Gastrocnemius medialis (tissue), 4 donors: ENCODE measurements at places on chromosomes 11 and 22. TPM values are rescaled to one million over a fixed set of nuclear protein-coding genes. Genes with fewer than 3 reads are reported as not detected.

Gene MAPK11
- total RNA-seq: 1.8 TPM

Gene CRYBA4
- not detected for total RNA-seq

Gene OR5B17
- not detected for total RNA-seq

DNA sequence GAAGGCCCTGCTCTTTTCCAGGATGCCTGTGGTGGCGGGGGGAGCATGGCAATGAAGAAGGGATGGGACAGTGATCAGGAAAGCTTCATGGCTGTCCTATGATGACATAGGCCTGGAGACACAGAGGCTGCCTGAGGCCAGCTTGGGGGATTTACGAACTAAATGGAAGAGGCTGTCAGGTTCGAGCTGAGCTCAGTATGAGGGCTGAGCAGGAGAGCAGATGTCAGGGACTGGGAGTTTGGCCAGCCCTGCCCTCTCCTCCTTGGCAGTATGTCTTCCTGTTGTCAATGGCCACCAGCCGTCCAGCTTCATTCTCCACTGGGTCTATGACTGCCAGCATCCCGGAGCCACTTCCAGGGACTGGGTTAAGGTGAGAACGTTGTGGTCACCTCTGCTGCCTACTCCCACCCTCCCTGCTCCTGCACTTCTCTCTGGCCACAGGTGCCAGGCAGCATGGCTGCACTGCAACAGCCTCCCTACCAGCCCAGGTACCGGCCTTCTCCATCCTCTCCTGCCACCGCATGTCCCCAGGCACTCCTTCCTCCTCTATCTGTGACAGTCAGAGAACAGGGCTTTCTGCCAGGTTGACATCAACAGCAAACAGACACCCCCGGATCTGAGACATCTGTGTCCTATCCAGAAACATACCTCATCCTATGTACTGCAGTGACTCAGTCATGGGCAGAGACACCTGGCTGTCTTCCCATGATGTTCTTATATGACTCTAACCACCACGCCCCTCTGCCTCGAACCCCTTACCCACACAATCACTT lies 75.1 kb downstream of the KIRREL3 start:
- H3K4me1 ChIP-seq: no peaks in the 10 kb centered on the region
- no peaks in the 10 kb centered on the region for H3K36me3 ChIP-seq
- no peak overlapping the region for H3K27ac ChIP-seq
- H3K27me3 ChIP-seq: no peaks in the 10 kb centered on the region

DNA sequence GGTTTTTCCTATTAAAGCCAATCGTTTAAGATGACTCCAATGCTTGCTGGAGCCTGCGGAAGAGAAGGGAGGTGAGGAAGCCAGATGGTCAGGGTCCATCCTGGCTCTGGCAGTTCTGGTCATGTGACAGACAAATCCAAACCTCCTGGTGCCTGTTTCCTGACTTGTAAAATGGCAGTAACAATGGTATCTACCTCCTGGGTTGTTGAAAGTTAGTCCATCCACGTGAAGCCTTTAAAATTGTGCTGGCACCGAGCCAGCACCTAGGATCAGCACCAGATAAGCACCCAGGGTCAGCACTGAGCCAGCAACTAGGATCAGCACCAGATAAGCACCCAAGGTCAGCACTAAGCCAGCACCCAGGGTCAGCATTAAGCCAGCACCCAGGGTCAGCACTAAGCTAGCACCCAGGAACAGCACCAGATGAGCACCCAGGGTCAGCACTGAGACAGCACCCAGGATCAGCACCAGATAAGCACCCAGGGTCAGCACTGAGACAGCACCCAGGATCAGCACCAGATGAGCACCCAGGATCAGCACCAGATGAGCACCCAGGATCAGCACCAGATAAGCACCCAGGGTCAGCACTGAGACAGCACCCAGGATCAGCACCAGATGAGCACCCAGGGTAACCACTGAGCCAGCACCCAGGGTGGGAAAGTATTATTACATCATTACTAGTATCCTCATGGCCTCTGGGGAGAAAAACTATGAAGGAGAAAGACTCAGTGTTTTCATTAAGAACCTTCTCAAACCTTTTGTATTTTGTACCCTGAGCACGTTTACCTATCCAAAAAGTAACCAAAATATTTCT lies 17.2 kb downstream of the KIAA0930 start:
- DNase-seq: no peak
- H3K27me3 ChIP-seq: no peaks in the 10 kb centered on the region
- no peak overlapping the region for H3K4me3 ChIP-seq
- H3K4me1 ChIP-seq: peaks cover 2% of the 10 kb centered on the region

Gene LDLRAD3
- 12.8 TPM for total RNA-seq

Gene CASP1
- 1.1 TPM for total RNA-seq

DNA sequence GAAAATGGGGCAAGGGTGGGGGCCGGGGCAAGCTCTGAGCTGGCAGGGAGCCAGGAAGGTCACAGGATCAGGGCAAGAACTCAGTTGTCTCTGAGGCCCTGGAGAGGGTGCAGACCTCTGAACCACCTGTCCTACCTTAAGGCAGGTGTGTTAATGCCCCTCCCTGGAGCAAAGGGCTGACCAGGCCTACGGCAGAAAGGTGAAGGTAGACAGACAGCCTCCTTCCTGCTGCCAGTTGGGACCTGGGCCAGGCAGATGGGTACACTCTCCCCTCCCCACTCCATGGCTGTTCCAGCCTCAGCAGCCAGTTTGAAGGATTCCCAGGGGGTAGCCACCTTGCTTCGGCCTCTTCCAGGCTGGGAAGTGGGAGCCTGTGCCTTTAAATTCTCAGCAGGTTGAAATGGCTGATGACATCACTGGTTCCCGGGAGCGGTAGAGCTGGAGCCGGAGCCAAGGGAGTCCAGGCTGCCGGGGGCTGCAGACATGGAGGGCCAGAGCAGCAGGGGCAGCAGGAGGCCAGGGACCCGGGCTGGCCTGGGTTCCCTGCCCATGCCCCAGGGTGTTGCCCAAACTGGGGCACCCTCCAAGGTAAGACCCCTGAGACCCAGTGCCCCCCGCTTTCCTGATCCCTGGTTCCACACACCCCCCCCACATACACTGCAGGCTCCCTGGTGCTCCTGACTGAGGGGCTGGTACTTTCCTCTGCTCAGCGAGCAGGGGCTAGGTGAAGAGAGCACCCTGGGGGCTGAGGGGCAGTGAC lies at the start of gene INPP5J:
TSS of gene INPP5J (plus strand) at position 435 of the 760 bp plus-strand sequence. CDS start at position 484, 49 bp downstream.
- H3K36me3 ChIP-seq: no peaks in the 10 kb centered on the region
- H3K4me1 ChIP-seq: peaks cover 24% of the 10 kb centered on the region
- H3K27ac ChIP-seq: peak within 1 kb of the TSS; percentile 70
- H3K4me3 ChIP-seq: peak within 1 kb of the TSS; percentile 34
- H3K27me3 ChIP-seq: no peaks in the 10 kb centered on the region

DNA sequence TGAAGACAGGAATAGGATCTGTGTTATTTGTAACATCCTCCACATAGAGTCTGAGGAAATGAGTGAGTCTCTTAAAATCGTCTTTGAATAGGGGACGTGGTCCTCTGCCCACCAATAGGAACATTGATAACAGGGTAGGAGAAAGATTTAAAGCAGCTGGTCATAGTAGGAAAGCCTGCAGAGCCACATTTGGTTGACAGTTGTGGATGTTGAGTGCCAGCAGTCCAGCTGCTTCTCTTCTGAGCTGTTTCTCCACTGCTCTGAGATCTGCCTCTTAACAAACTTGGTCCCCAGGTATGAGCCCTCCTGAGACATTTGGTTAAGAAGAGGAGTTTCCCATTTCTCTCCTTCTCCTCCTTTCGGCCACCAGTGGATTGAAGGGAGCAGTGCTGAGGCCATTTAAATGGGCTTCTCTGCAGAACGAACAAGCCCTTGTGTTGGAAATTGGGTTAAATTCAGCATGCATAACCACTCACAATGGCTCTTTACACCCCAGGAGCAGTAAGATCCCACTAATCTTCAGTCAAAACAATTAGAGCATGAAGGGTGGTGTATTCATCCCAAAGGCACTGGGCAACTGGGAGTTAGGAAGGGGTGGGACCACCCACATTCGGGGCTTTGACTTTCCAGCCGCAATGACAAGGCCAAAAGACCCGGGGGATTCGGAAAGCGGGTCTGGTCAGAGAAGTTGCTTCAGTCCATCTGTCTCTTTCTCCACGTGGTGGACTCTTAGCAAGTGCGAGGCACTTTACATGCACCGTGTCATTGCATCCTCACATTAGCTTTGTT lies 32.3 kb downstream of the MIAT start:
- DNase-seq: no peak
- H3K27me3 ChIP-seq: no peaks in the 10 kb centered on the region
- H3K4me1 ChIP-seq: no peaks in the 10 kb centered on the region
- no peak overlapping the region for H3K27ac ChIP-seq

GRCh38 chr11:95092549-95093324 lies 3.1 kb downstream of the ENDOD1 start:
- H3K4me3 ChIP-seq: no peak overlapping the region
- H3K36me3 ChIP-seq: no peaks in the 10 kb centered on the region
- H3K27me3 ChIP-seq: no peaks in the 10 kb centered on the region
- H3K27ac ChIP-seq: peak overlapping the region; percentile 84
- DNase-seq: no peak

Gene PTGDR2
- 0.40 TPM for total RNA-seq

Gene SCUBE2
- total RNA-seq: 2.2 TPM

Gene CCDC188
- total RNA-seq: 0.82 TPM

GRCh38 chr11:63023222-63023814 lies 7.7 kb upstream of the SLC22A8 start:
- no peaks in the 10 kb centered on the region for H3K36me3 ChIP-seq
- H3K27ac ChIP-seq: no peak overlapping the region
- no peak for DNase-seq
- peaks cover 8% of the 10 kb centered on the region for H3K27me3 ChIP-seq
- H3K4me1 ChIP-seq: no peaks in the 10 kb centered on the region
- no peak overlapping the region for H3K4me3 ChIP-seq

DNA sequence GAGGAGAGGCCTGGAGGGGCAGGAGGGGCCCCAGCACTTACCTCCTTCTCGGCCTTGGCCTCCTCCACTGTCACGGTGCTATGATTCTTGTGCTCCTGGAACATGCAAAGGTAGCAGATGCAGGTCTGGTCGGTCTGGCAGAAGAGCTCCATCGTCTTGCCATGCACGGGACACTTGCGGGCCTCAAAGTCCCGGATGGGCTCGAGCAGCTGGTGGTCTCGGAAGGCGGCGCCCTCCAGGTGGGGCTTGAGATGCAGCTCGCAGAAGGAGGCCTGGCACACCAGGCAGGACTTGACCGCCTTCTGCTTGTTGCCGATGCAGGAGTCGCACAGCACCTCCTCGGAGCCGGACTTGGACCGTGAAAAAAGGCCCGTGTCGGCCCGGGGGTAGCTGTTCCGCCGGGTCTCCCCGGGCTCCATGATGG lies 714 bp downstream of the TRIM29 start:
- H3K4me3 ChIP-seq: no peak overlapping the region
- H3K27me3 ChIP-seq: no peaks in the 10 kb centered on the region
- no peak for DNase-seq
- H3K4me1 ChIP-seq: no peaks in the 10 kb centered on the region

DNA sequence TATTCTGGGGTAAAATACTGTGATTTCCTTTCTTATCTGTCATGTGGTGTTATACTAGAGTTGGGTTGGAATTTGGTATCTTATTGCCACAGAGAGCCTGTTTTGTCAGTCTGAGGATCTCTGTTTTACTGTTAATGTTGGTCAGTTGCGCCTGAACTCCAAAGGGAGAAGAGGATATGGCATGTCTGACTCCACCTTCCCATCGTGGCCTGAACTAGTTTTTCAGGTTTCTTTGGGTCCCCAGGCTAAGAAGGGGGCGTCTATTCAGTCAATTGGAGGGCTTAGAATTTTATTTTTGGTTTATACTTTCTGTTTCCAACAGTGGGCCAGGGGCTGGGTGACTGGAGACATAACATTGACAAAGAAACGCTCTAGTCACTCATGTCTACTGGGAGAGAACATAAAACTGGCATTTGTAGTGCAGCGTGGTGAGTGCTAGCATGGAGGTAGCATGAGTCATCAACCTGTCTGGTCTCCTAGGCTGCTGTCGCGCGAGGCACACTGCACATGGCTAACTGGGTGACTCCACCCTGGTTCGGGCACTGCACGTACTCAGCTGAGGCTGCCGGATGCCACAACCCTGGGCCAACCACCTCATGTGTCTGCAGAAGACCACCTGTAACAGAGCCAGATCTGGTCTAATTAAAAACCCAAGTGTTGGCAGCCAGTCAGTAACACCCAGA lies 120.1 kb upstream of the OR9Q1 start:
- no peak overlapping the region for H3K4me3 ChIP-seq
- peaks cover 4% of the 10 kb centered on the region for H3K4me1 ChIP-seq
- no peak overlapping the region for H3K27ac ChIP-seq
- H3K27me3 ChIP-seq: no peaks in the 10 kb centered on the region
- H3K36me3 ChIP-seq: no peaks in the 10 kb centered on the region
- peak; percentile 3 for DNase-seq

DNA sequence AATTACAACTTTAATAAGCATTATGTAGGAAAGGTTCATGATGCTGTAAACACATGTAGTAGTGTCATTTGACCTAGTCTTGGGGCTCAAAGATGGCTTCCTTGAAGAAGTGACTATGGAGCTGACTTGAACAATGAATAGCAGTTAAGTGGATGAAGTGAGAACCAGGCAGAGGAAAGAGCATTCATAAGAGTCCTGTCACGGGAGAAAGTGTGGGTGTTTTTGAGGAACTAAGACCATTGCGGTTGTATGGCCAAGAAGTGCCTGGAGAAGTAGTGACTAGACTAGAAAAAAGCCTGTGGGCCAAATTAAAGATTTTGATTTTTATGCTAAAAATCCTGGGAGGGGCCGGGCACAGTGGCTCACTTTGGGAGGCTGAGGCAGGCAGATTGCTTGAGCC lies 7.2 kb upstream of the IL18BP start:
- H3K4me3 ChIP-seq: no peak overlapping the region
- H3K36me3 ChIP-seq: peaks cover 10% of the 10 kb centered on the region
- no peak overlapping the region for H3K27ac ChIP-seq
- DNase-seq: no peak
- H3K27me3 ChIP-seq: no peaks in the 10 kb centered on the region

Gene SYT9
- not detected for total RNA-seq

Gene ELMOD1
- 1.8 TPM for total RNA-seq

Gene KCNQ1OT1
- 0.16 TPM for total RNA-seq

Gene GNAZ
- 0.92 TPM for total RNA-seq

GRCh38 chr11:72179804-72180396 lies 12.0 kb upstream of the FOLR1 start:
- no peaks in the 10 kb centered on the region for H3K36me3 ChIP-seq
- no peaks in the 10 kb centered on the region for H3K4me1 ChIP-seq
- H3K4me3 ChIP-seq: no peak overlapping the region
- DNase-seq: no peak
- H3K27me3 ChIP-seq: no peaks in the 10 kb centered on the region

GRCh38 chr11:36132940-36133339 lies 156.3 kb downstream of the COMMD9 start:
- no peaks in the 10 kb centered on the region for H3K36me3 ChIP-seq
- H3K4me3 ChIP-seq: no peak overlapping the region
- DNase-seq: no peak
